ENCODE measurements at places on chromosomes 7 and 10.
A peak's percentile ranks its signal among the peaks of the same experiment; 100 is the strongest.

- peak; percentile 95 for DNase-seq
These were observed 23.3 kb downstream of the YAE1 start for GRCh38 chr7:39589323-39590111.

- DNase-seq, result no peak
These were observed 59.4 kb upstream of the EMX2 start for GRCh38 chr10:117483056-117483590.

DNA sequence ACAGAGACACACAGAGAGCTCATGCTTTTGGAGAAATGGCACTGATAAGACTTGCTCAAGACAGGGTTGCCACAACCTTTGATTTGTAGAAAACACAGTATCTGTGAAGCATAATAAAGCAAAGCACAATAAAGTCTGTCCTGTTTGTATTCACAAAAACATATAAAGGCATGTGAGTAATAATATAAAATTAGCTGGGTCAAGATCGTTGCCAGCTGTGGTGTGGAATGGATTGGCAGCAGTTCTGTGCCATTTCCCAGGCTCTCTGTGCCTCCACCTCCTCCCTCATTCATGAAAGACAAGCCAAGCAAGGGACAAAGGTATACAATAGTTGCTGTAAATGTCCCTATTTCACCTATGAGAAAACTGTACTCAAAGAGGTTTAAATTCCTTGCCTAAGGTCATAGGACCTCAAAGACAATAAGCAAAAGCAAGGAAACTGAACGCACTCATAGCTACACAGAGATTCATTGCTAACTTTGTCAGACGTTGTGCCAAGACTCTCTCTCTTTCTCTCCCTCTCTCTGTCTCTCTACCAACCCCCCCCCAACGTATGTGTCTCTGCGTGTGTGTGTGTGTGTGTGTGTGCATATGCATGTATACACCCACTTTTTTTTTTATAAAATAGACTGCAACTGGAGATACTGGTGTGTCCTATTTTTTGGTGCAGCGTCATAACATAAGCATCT lies 31.8 kb downstream of the CHST3 start:
- no peak for DNase-seq

- DNase-seq, result no peak
These were observed 202.9 kb downstream of the GRM3 start for GRCh38 chr7:86846494-86847190.

- DNase-seq, result no peak
These were observed 15.3 kb upstream of the LFNG start for GRCh38 chr7:2504128-2504888.

GRCh38 chr7:66211429-66211828 lies 6.3 kb downstream of the TPST1 start:
- DNase-seq, result no peak

- DNase-seq, result no peak
These were observed 64.3 kb upstream of the TMEM106B start for GRCh38 chr7:12146813-12147212.

DNA sequence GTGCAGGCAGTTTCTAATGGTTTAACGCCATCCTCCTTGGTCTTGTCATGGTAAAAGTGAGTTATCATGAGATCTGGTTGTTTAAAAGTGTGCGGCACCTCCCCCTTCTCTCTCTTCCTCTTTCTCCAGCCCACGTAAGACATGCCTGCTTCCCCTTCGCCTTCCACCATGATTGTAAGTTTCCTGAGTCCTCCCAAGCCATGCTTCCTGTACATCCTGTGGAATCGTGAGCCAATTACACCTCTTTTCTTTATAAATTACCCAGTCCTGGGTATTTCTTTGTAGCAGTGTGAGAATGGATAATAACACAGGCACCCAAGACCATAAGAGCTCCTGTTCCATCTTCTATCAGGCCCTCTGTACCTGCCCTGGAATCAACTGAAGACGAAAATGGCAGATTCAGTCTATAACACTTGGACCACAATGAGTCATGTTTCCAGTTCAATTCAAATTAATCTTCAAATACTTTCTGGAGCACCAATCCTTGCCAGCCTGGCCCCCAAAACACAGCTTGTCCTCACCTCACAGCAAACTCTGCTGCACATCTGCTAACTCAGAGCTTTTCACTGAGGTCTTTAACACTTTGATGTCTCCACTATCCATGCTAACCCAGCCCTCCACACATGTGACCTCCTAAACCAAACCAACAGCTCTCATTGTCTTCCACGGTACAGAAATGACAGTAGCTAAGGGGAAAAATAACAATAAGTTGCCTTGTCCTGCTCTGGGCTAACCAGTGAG lies 73.2 kb downstream of the SFMBT2 start:
- peak; percentile 27 for DNase-seq

GRCh38 chr7:46468753-46469356 lies 547.8 kb upstream of the IGFBP3 start:
- peak; percentile 38 for DNase-seq

DNA sequence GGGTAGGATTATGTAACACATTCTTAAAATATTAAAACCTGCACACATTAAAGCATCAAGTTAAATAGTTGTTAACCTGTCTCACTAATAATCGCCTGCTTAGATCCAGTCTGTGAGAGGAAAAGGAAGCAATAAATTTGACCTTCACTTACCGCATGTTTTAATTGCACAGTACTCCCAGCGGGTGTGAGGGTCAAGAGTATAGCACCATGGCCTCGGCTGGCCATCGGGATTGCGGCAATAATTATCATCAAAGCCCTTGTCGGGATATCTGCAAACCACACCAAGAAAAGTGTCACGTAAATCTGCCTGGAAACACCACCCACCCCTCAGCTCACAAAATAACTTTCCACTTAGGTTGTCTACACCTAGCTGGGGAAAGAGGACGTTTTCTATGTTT lies 26.6 kb downstream of the HGF start:
- no peak for DNase-seq

DNA sequence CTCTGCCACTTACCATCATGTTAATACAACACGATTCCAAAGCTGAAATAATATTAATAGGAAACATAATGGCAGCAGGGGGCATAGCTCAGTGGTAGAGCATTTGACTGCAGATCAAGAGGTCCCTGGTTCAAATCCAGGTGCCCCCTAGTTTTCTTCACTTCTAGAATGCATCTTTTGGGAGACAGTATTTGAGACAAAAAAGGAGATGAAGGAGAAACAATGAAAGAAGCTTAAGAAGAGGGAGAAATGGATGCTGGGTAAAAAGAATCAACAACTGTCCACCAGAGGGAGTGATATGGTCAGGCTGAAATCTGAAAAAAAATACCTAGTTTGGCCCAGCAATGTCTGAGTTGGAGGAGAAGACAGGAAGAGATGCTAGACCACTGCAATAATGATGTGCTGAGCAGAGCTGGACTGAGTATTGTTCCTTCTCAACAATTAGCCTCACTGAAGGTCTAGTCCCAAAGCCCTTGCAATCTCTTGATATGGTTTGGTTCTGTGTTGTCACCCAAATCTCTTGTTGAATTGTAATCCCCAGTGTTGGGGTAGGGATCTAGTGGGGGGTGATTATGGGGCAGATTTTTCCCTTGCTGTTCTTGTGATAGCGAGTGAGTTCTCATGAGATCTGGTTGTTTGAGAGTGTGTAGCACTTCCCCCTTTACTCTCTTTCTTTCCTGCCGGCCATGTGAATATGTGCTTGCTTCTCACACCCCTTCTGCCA lies 48.3 kb downstream of the ZNF783 start:
- peak; percentile 79 for DNase-seq

- peak; percentile 97 for DNase-seq
These were observed 13.7 kb upstream of the KBTBD2 start for GRCh38 chr7:32905175-32905662.

- no peak for DNase-seq
These were observed 30.1 kb upstream of the COMTD1 start for GRCh38 chr10:75265856-75266255.

GRCh38 chr7:45982907-45983719 lies 62.0 kb upstream of the IGFBP3 start:
- no peak for DNase-seq

DNA sequence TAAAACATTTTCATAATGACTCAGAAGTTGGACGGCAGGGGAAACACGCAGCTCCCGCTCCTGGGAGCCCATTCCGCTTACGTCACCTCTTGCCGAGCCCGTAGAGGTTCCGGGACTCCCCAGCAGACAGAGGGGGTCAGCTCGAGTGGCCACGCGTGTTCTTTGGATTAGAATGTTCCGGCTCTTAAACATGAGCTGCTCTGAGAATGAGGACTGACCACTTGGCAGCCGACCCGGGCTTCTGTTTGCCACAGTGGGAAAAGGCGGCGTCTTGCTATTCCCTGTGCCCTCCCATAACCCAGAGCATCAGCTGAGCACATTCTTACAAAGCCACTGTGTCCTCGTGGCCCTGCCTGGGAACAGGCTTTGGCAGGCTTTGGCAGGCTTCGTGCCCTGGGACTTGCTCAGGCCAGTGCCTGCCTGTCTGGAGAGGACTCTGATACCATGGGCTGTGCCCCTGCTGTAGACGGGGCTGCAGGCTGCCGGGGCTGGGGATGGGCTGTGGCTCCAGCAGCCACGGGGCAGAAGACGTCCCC lies 40.1 kb downstream of the PFKP start:
- DNase-seq, result no peak

GRCh38 chr7:142263598-142264380 lies 5.9 kb upstream of the PRSS58 start:
- DNase-seq, result no peak

- DNase-seq, result no peak
These were observed 806.6 kb downstream of the NXPH1 start for GRCh38 chr7:9240001-9240400.

GRCh38 chr10:124233546-124234138 lies 140.2 kb upstream of the CHST15 start:
- no peak for DNase-seq

GRCh38 chr7:87156709-87157108 lies 4.5 kb downstream of the DMTF1 start:
- no peak for DNase-seq

DNA sequence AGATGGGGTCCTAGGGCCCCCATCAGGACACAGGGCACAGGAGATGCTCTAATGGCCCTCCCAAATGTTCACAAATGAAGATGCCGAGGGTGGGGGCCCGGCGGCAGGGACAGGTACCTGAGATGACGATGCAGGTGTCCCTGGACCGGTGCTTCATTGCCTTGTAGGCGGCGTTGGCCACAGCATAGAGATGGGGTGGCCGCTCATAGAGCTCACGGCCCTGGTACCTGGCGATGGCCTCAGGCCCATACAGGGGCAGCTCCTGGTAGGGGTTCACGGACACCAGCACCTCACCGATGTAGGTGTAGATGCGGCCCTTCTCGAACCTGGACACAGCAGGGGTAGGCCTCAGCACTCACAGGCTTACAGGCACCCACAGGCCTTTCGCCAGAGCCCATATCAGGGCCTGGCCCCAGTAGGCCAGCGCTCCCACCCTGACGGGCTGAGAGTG lies 2.0 kb downstream of the MYO1G start:
- no peak for DNase-seq

GRCh38 chr10:69481305-69481704 lies 30.0 kb downstream of the TSPAN15 start:
- DNase-seq, result peak; percentile 28

GRCh38 chr10:130234171-130234965 lies 98.2 kb downstream of the GLRX3 start:
- DNase-seq, result no peak

DNA sequence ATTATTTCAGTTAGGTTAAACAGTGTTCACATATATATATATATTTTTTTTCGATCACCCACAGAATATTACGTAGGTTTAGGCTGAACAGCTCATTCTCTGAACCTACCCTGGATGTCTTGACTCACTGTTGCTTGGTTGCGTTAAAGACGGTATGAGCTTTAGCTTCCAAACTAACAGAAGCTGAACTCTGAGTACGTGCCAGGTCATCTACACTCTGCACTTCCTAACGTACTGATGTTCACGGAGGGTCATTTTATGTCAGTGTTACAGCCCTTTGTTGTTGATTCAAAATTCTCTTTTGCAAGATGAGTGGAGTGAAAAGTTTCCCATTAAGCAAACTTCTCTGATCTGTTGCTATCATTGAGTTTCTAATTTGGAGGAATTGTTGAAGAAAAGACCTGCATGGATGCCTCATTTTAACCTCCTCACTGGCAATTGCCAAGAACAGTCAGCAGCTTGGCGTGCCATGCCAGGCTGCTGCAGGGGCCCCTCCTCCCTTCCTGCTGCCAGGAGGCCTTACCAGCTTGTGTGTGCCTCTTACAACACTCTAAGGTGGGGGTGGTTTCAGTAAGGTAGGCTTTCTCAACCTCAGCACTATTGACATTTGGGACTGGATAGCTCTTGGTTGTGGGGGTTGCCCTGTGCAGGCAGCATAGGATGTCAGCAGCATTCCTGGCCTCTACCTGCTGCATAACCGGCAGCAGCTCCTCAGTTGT lies 44.3 kb downstream of the INSYN2A start:
- no peak for DNase-seq

DNA sequence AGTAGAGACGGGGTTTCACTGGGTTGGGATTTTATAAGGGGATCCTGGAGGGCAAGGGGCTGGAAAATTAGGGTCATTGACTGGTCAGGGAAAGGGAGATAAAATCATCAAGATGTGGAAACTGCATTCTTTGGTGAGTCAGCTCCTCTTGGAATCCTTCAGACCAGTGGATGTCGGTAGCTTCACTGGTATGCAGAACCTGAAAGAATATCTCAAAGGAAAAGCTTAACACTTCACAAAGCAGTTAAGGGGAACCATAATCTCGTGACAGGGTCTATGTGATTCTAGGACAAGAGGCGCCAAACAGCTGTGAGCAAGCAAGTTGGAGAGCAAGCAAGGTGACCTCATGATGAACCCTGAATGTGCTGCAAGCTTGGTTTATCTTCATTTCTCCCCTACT lies 634.7 kb upstream of the AUTS2 start:
- DNase-seq, result no peak

- DNase-seq, result peak; percentile 76
These were observed 1.4 kb downstream of the CAV1 start for GRCh38 chr7:116525913-116526861.

DNA sequence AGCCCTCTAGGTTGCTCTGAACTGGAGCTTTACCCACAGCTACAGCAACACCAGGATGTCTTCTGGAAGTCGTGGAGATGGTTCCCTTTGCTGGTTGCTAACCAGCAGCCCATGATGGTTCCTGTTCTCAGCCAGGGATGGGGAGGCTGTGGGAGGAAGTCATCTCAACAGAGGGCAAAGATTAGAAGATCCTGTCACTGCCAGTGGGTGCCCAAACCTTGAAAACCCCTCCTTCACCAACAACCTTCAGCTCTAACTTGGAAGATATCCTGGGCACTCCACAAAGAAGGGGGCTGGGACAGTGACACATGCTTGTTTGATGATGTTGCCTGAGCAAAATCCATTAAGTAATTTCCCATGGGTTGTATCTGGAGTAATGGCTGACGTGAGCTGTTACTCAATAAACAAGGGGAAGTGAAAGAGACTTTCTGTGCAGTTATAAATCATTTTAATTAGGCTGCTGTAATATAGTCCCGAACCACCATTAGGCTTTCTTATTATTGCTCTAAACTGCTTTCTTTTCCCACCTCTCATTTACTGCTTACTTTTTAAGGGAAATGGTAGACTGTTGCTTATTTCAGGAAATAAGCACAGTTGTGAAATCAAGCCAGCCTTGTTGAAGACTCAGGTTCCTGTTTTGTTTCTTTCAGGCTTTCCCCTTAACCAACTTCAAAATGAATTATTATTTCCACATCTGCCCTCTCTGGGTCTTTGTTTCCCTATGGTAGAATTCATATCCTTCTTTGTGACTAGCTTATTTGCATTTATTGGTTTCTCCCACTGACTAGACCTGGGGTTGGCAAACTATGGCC lies 124.8 kb downstream of the PPP1R17 start:
- no peak for DNase-seq

Data from OCI-M1 (cell line).